ENCODE measurements at places on chromosomes 7 and 10.

- DNase-seq, result no peak
Measured at GRCh38 chr7:158301207-158301606, 286.4 kb downstream of the PTPRN2 start.

DNA sequence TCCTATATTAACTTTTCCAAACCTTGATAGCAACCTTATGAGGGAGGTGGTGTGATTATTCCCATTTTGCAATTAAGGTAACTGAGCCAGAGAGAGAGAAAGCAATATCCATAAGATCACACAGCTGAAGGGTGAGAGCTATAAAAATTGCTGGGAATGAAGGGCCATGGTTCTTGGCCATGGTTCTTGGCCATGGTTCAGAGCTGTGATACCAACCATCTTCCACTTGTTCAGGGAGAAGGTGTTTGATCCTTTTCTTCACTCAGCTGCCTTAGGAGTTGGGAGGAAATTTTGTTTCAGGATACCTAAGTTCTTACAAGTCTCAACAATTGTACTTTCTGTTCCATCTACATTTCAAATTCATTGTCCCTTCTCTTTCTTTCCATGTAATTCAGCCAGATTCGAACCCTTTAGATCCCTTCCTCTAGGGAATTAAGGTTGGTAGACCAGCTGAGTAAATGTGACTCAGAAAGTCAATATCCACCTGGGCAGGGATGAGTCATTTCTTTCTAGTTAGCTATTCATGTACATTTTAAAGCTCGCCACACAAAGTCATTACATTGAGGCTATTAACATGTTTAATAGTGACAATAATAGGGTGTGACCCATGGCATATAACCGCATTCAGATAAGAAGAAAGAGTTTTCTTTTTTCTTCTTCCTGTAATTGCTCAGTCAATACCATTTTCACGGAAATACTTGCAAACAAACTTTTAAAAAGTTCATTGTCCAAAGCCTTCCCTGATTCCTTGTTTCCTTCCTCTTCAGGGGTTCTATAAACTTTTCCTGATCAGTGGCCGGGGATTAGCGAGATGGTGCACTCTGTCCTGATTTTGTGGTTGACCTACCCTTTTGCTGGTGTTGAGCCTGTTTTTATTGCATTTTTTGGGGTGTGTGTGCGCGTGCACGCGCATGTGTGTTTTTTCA lies 143.4 kb downstream of the TCF7L2 start:
- DNase-seq, result no peak

DNA sequence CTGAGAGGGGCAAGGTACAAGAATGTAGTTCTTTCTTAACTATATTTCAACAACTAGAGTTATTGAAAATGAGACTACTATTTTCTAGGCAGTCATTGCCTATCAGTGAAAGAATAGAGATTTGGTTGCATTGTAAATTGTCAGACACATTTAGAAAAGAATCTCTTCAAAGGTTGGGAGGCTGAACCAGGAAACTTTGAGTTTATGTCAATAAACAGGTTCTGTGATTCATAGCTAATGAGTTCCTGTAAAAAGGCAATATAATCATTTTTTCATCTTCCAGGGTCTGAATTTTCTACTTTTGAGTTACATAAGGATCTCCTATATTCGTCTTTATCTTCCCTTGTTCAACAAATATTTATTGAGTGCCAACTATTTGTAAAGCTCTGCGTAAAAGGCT lies 47.1 kb downstream of the MAGI2 start:
- no peak for DNase-seq

GRCh38 chr7:155011086-155011485 lies 8.2 kb upstream of the PAXIP1 start:
- DNase-seq, result no peak

All from stimulated activated CD8-positive, alpha-beta memory T cell treated with anti-CD3 and anti-CD28 coated beads, Interleukin-7, amount 100 ng/mL, for 24 hours (primary cell).